ENCODE measurements at places on chromosomes 12 and 14. TPM values are rescaled to one million over a fixed set of nuclear protein-coding genes. Genes with fewer than 3 reads are reported as not detected.

GRCh38 chr12:1595026-1595561, 713 bp upstream of the FBXL14 start:
- H3K27me3 ChIP-seq: no peaks in the 10 kb centered on the region
- H3K4me1 ChIP-seq: peaks cover 35% of the 10 kb centered on the region
- H3K4me3 ChIP-seq: peak overlapping the region; percentile 46

SERPINA1 gene
- 16.4 TPM for total RNA-seq

STON2 gene
- total RNA-seq: 104 TPM

ADSS1 gene
- total RNA-seq: 13.6 TPM

PTPN6 gene
- 31.5 TPM for total RNA-seq

- peaks cover 48% of the 10 kb centered on the region for H3K4me1 ChIP-seq
- H3K36me3 ChIP-seq: no peaks in the 10 kb centered on the region
Measured at GRCh38 chr14:68363466-68363842, 429.4 kb downstream of the ZFP36L1 start.

IKZF4 gene
- total RNA-seq: 4.2 TPM

KLRC2 gene
- total RNA-seq: 0.33 TPM

PABPN1 gene
- total RNA-seq: 71.4 TPM

DNA sequence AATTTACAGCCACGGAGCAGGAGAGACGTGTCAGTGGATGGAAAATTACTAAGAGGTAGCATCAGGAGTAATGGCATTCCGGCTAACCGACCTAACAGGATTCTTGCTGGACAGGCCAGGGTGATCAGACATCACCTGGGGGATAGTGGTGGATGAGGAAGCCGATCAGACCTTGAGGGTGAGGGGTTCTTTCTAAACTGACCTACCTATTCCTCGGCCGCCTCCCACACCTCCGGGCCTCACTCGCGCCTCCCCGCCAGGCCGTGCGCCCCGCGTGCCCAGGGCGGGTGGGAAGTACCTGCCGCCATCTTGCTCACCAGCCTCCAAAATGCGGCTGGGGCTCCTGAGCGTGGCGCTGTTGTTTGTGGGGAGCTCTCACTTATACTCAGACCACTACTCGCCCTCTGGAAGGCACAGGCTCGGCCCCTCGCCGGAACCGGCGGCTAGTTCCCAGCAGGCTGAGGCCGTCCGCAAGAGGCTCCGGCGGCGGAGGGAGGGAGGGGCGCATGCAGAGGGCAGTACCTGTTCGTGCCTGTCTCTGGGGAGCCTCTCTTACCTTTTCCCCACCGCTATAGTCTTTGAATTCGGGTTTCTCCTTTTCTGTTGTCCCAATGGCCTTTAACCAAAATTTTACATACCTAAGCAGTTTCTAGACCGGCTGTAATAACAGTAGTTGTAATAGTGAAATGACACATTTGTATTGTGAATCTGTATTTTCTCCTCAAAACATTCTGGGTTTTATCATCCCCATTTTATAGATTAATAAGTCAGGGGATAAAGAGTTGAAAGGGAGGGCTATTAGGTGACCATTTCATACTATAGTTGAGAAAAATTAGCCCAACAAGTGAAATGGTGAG, at the start of gene TMPRSS12:
TMPRSS12 (plus strand) TSS at position 290 of the 857 bp plus-strand sequence; CDS start at position 329, 39 bp downstream.
- H3K4me3 ChIP-seq: no peak within 1 kb of the TSS
- no peaks in the 10 kb centered on the region for H3K36me3 ChIP-seq
- DNase-seq: peak; percentile 58
- H3K27ac ChIP-seq: peak within 1 kb of the TSS; percentile 4
- no peaks in the 10 kb centered on the region for H3K27me3 ChIP-seq

DNA sequence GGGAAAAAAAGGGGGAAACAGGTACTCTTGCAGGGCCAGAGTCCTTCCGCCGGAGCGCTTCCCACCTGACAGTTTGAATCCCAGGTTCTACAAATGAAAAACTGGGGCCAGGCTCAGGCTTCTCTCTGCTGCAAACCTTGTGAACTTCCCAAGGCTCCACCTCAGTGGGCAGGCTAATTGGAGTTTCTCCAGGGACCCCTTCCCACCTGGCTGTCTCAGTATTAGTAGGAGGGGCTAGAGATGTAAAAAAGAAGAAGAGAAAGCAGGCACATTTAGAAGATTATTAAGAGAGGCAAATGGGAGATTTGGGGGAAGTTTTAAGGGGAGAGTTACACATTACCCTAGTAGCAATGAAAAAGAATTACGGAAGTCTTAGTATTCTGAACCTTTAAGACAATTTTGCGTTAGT, 20.0 kb upstream of the CLEC2D start:
- no peak for DNase-seq
- H3K4me3 ChIP-seq: peak overlapping the region; percentile 8
- H3K4me1 ChIP-seq: peaks cover 13% of the 10 kb centered on the region
- H3K36me3 ChIP-seq: peaks cover 7% of the 10 kb centered on the region
- H3K27me3 ChIP-seq: no peaks in the 10 kb centered on the region
